ENCODE measurements at places on chromosomes 6 and 20.

- DNase-seq: no peak
These were observed 92.2 kb downstream of the BACH2 start for GRCh38 chr6:90204327-90205056.

DNA sequence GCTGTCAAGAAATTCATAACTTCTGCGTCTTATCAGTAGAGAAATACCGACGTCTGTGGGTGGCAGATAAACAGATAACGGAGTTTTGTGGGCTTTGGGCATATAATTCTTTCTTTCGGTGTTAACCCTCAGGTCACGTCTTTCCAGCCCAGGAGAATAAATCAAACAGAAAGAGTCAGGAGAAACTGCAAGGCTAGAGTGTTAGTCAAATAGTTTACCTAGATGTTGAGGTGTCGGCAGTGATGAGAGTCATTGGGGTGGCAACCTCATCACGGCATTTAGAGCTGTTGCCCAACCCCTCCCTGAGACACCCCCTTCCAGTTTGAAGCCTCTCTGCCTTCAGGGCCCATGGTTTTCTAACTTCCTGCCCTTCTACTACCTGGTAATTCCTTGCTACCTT lies 49.5 kb downstream of the ADTRP start:
- DNase-seq: no peak

GRCh38 chr20:47735412-47736400 lies 49.6 kb downstream of the SULF2 start:
- DNase-seq: no peak

- no peak for DNase-seq
These were observed 88.4 kb downstream of the HFE start for GRCh38 chr6:26175428-26176181.

DNA sequence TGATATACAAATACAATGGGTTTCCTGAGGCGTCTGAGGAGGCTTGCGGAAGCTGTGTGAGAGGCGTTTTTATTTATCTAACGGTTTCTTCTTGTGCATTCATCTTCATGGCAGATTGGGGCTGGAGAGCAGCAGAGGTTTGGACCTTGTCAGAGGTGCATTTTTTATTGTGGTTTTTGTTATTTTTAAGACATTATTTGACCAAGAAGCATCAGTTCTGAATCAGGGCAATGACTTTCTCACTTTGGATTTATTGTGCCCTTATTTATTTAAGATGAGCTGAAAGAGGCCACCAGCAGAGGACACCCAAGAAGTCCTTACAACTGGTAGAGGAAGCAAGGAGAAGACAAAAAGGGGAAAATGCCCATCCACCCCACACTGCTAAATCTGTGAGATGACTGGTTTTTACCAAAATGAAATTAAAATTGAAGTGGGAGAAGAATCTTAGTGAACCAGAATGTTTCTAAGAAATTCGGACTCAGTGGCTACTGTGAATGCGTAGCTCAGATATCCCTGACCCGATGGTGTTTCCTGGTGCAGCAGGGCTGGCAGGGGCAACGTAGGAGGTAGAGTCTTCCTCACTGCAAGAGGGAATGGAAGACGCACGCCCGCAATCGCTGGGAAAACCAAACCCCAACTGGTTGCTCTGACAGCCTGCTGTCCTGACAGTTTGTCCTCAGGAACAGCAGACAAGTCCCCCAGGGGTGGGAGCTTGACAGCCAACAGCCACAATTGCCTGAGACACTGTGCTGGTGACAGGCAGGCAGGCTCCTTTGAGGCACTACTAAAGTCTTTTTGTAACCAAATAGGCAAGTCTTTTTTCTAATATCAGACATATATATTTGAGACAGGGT lies 14.2 kb downstream of the PRR18 start:
- DNase-seq: no peak

GRCh38 chr6:7166410-7167293 lies 58.9 kb downstream of the RREB1 start:
- DNase-seq: no peak

DNA sequence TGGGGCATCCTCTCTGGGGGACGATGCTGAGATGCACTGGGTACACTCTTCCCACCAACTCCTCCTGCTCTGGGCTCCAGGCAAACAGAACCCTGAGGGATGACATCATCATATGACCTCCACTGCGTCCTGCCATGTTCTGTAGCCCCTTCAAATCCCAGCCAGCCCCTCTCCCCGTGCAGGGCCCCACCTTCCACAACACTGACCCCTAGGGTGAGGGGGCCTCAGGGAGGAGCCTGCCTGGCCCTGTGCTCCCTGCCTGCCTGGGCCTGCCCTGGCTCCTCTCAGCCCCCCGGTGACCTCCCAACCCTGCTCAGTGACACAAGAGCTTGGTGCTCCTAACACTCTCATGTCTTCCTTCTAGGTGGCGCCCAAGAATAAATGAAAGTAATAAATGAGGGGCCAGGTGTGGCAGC lies 9.6 kb upstream of the SPDEF start:
- no peak for DNase-seq

GRCh38 chr20:9286501-9287461 lies 217.9 kb downstream of the PLCB4 start:
- DNase-seq: no peak

DNA sequence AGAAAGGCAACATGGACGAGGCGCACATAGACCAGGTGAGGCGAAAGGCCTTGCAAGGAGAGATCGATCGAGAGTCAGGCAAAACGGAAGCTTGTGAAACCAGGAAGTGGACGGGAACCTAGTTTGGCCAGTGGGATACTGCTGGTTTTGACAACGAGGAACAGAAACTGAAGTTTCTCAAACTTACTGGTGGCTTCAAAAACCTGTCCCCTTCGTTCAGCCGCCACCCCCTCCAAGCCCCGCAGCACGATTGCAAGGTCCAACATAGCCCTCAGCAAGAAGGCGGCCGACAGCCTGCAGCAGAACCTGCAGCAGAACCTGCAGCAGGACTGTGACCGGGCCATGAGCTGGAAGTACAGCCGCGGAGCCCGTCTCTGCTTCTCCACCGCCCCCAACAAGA lies 238.0 kb downstream of the KHDC1L start:
- no peak for DNase-seq

GRCh38 chr6:141056945-141057625 lies 1075.6 kb upstream of the GJE1 start:
- no peak for DNase-seq

DNA sequence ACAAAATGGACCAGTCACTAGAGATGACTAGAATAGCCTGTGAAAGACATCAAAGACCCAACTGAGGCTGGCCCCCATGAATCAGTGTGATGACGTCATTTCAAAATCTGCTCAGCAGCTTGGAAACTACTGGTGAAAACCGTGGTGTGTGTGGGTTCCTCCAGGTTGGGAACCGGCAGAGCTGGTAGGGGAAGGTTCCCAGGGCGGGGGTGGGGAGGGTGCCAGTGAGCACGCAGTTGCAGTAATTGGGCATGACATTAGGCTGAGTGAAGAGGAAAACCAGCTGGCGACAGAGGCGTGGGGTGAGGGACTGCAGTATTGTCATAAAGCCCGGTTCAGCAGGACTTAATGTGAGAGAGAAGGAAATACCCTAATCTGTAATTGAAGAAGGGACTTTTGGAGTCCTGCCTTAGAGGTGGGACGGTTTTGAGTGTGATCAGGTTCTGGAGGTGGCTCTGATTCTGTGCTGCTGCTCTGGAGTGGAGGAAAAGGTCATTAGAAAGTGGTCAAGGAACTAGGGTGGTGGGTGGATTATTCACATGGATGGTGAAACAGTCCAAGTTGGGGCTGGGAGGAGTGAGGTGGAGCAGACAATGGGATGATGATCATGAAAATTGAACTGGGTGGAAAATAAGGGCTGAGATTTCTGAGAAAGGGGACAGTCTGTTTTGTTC lies 52.0 kb upstream of the MTHFD1L start:
- DNase-seq: no peak

DNA sequence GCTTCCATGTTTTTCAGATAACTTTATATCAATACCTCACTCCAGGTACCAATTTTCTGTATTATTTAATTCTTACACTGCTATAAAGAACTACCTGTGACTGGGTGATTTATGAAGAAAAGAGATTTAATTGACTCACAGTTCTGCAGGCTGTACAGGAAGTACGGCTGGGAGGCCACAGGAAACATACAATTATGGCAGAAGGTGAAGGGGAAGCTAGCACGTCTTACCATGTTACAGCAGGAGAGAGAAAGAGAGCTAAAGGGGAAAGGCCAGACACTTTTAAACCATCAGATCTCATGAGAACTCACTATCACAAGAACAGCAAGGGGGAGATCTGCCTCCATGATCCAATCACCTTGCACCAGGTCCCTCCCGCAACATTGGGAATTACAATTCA lies 119.1 kb upstream of the BMP5 start:
- DNase-seq: no peak

DNA sequence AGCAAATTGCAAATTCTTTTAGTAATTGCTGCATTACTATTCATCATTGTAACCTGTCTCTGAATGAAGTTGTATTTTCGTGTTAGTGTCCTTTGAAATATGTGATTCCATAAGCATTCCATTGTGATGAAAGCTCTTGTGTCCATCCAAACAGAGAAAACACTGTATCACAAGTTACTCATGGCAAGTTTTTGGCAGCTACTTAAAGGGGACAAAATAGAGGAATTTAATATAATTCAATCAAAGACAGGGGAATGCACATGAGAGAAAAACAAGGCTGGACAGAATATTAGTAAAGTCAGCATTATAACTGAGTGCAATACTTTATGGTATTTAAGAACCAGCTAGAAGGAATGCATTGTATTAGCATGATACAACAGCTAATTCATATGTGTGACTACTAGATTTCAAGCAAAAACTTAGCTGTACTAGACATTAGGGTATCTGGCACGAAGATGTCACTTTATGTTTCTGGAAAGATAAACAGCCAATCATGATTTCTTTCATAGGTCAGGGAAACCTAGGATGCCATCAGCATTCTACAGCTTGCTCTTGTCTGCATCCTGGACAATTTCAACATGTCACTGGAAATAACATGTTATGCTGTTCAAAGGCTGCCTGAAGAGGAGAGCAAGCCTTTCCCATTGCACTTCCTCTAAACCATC lies 270.6 kb upstream of the MARCKS start:
- DNase-seq: no peak

GRCh38 chr6:42693725-42694323 lies 28.6 kb downstream of the PRPH2 start:
- no peak for DNase-seq

GRCh38 chr20:51678026-51678697 lies 90.0 kb downstream of the ATP9A start:
- no peak for DNase-seq

GRCh38 chr20:11235058-11235457 lies 561.3 kb upstream of the JAG1 start:
- no peak for DNase-seq

GRCh38 chr6:159455700-159456274 lies 237.3 kb downstream of the SOD2 start:
- DNase-seq: no peak

GRCh38 chr6:150291968-150292710 lies 76.7 kb upstream of the IYD start:
- DNase-seq: no peak

DNA sequence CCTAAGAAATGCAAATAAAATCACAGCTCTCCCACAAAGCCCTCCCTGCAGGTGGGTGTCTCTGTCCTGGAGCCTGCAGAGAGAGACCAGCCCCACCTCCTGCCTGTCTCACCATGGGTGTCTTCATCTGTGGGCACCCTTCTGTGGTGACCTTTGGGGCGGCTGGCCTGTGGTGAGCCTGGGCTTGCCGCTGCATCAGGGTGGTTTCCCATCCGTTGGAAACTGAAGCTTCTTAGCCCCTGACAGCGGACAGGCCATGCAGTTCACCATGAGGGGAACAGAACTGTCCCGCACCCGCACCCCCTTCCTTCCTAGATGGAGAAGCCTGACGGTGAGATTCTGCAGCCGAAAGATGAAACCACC lies 42.3 kb upstream of the FRMD1 start:
- no peak for DNase-seq

DNA sequence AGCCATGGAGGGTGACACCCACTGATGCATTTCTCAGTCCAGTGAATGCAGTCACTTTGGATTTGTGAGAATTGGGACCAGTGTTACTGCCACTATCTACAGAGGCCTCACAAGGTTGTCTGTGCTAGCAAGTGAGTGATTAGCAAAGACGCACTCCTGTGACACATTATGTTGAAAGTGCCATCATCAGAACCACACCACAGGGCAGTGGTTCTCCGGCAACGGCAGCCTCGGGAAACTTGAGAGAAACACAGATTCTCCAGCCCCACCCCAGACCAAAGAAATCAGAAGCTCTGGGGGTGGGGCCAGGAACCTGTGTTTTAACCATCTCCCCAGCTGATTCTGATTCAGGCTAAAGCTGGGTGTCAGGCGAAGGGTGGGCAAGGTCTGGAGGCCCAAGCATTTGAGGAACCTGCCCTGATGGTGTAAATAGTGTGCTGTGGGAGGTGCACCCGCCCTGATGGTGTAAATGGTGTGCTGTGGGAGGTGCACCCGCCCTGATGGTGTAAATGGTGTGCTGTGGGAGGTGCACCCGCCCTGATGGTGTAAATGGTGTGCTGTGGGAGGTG lies 39.9 kb downstream of the TMEM242 start:
- DNase-seq: no peak

GRCh38 chr6:137894779-137895385 lies 27.8 kb downstream of the TNFAIP3 start:
- DNase-seq: no peak

DNA sequence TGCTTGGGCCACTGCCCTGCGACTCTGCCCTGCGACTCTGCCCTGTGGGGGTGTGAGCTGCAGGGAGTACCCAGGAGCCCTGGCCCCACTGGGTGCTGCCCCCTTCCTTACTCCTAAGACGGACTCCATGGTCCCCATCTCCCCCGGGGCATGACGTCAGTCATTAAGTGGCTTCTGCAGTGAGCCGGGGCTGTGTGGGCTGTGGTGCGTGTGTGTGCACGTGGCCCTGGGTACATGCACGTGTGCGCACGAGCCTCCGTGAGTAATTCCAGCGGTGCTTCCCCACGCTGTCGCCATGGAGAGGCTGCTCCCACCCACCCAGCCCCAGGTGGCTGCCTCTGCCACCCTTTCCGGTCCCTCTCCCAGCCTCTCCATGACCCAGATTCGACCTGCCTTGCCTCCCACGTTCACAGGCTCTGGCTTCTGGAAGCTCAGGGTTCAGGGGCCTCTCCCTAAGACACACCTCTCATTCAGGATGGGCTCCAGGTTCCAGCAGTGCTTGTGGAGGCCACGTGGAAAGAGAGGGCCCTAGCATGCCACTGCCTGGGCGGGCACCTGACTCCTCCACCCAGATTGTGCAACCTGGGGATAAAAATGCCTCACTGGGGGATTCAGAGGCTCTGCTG lies 88.3 kb downstream of the DLGAP4 start:
- no peak for DNase-seq
